NCI-H1930 (cell line): ENCODE measurements at places on chromosomes 6 and 20.

DNA sequence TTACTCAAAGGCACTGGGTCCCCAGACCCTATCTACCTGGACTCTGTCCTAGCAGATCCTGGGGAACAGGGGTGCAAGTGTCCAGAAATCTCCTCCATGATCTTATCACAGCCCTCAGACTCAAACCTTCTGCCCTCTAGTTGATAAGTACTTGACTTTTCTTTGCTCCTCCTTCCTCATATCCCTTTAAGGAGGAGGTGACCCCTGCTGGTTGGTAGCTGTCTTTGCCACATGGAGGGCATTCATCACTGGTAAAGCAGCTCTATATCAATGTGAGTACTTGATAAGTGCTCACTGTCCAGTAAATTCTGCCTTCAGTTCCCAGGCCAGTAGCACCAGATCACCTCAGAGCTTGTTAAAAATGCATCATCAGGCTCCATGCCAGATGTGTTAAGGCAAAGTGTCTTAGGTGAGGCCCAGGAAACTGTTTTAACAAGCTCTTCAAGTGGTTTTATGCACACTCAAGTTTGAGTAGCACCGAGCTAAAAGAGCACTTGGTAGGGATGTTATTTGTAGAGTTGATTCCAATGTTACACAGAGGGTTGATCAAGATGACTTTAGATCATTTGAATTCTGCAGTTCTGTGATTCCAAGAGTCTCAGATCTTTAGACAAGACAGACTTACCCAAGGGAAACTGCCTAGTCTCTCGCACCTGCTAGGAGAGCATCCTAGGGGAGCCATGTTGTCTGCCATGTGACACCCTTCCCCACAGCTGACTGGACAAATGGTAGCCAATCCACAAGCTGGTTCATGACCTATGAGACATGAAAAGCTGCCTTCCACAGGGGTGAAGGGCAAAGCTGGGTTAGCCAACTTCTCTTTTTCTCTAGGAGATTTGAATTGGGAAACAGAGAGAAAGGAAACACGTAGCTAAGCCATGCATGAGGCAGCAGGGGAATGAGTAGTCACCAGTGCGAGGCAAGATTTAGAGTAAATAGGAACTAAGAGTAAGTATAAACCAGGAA, 18.6 kb downstream of the TREML2 start:
- DNase-seq: no peak

GRCh38 chr20:9136114-9136513, 67.2 kb downstream of the PLCB4 start:
- DNase-seq: no peak

- no peak for DNase-seq
These were observed 731.6 kb upstream of the MANEA start for GRCh38 chr6:94845742-94846141.

DNA sequence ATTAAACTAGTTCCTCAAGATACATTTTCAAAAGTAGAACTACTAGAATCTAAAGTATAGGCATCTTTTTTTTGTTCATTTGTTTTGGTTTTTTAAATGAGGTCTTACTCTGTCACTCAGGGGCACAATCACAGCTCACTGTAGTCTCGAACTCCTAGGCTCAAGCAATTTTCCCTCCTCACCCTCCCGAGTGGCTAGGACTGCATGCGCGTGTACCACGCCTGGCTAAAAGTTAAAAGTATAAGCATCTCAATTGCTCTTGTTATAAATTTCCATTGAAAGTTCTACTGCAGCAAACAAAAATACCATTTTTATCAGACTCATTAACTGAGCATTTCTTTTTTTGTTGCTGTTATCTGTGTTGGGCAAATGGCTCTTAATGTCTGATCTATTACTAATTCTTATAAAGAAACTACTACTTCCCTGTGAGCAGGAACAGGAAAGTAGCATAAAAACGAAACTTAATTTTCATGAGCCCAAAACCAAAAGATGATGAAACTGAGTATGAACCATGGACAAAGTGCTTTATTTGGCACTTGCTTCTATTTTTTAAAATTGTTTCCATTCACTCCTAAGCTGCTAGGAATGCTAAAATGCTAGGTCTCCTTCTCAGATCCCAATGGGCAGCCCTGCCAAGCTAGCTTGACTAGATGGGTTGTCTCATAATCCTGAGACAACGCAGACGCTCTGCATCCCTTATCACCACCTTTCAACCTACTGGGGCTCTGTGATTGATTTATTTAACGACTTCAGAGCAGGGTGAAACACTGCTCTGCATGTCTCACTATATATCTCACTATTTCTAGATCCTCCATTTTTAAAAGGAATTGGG, 36.9 kb downstream of the TRPC4AP start:
- DNase-seq: no peak

GRCh38 chr20:31593221-31594001, 11.7 kb upstream of the ID1 start:
- no peak for DNase-seq

DNA sequence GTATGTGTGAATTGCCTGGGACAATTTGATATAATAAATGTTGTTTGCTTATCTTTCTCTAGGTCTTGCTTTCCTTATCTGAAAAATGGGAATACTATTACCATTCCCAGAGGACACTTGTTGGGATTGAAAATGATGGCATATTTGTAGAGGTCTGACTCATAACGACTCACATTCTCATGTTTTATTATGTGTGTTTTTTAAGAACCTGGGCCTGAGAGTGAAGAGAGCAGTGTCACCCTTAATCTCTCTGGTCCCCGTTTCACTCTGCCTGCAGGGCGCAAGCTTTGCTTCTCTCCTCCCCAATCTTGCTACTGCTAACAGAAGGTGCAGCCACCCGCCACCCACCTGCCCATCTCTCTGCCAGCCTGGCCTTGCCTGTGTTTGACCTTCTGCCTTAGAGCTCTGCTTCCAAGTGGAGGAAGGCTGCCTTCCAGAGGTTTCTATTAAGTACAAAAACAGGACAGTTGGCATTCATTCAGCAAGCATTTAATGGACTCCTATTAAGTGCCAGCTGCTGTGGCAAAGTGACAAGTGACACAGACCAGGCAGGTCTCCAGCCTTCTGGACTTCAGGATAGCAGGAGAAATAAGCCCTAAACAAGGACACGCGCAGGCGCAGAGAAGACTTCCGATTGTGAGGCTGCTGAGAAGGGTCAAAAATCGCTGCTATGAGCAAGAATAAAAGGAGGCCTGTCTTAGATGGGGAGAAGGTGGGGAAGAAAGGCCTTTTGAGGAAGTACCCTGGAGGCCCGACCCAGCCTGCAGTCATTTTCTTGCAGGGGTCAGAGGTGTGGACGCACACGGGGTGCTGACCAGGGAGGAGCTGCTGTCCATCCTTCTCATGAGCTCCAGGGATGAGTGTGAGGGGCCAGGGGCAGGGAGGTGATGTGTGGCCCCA, 112.5 kb downstream of the JPH2 start:
- no peak for DNase-seq

- DNase-seq: no peak
These were observed 17.7 kb downstream of the SNPH start for GRCh38 chr20:1283522-1284510.

GRCh38 chr20:63540417-63541186, 3.4 kb upstream of the PTK6 start:
- no peak for DNase-seq

DNA sequence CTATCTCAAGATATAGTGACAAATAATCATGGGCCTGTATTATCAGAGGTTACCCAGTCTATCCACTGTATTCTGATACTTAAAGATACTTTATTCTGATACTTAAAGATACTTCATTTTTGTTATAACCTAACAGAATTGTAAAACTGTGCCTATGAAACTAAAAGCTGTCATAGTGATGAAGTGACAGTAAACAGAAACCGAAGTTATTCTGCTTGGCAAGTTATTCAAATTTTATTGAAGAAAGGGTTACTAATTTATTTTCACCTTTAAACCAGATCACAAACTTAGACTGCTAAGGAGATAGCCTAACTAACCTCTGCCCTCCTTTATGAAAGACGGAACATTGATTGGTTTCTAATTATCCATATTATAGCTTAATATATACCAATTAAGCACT, 604.6 kb upstream of the IMPG1 start:
- no peak for DNase-seq

DNA sequence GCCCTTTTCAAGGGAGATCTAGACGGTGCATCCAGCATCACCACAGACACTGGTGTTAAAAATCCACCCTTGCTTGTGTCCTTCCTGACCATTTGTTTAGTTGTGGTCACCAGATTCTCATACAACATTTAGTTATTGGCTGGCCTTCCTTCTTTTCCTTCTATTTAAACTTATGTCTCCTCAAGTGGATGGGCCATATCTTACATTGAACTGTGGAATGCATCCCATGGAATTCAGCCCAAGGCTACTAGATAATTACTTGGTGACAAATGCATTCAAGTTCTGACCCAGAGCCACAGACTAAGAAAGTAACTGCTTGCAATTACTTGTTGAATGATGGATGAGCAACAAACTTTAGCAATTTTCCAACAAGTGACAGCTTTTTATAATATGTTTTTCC, 198.9 kb upstream of the SSTR4 start:
- no peak for DNase-seq
